ENCODE measurements at places on chromosomes 7 and 10.
A peak's percentile ranks its signal among the peaks of the same experiment; 100 is the strongest.

- peak; percentile 29 for DNase-seq
These were observed 233.0 kb downstream of the PTN start for GRCh38 chr7:137110535-137110934.

DNA sequence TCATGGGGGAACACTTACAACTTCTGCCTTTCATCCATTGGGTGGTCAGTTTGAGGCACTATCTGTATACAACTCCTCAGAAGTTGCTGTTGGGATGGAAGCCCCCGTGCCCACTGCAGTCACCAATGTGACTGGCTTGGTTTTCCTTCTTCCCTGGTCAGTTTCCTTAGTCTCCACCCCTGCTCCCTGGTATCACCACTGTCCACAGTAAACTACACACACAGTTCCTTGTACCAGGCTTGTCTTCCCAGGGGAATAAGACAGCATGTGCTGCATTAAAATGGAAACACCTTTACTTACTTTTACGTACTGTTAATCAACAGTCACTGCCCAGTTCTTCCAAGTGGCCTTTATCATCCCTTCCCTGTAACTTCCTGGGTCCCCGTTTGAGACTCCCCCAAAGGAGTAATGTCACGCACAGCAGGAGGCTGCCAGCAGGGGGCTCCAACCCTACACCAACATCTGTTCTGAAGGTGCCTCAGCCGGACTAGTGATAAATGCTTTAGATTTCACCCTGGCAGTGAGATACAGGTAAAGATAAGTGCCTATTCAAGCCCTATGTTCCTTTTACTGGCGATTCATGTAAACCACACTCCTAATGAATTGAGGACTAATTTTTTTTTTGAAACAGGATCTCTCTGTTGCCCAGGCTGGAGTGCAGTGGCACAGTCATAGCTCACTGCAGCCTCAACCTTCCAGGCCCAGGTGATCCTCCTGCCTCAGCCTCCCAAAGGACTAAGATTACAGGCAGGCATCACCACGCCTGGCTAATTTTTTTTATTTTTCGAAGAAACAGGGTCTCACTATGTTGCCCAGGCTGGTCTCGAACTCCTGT, 45.3 kb upstream of the PIK3AP1 start:
- DNase-seq, result peak; percentile 57

GRCh38 chr10:32790483-32790882, 167.5 kb downstream of the ITGB1 start:
- peak; percentile 36 for DNase-seq

- no peak for DNase-seq
These were observed 307.0 kb downstream of the GATA3 start for GRCh38 chr10:8361510-8361844.

DNA sequence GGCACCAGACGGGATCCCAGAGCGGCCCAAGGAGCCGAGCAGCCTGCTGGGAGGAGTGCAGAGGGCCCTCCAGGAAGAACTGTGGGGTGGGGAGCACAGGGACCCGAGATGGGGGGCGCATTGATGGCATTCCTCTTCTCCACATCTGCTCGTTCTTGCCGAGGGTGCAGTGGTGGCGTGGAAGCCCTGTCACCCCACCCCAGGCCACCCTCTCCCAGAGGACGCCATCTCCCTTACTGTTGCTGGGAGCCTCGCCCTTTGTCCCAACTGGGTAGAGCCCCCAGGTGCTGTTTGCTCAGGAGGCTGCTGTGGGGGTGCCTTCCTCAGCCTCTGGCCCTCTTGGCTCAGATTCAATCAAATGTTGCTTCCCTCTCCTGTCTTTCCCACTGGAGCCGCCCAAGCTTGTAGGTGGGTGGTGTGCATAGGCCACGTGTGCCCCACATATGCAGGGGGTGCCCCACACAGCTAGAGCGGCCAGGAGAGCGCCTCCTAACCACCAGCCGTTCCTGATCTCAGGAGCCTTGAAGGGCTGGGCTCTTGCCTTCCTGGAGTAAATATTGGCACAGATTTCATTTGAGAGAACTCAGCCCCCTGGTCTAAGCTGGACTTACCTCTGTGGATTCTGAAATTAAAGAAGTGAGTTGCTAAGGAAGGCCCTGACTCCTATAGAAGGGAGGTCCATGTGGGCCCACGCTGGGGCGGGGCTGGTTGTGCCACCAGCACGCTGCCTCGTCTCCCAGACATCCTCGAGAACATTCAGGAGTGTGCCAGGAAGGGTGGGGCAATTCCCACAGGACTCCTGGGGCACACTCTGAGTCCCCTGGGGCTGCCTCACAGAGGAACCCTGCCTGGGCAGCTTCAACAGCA, 39.2 kb downstream of the ZNF467 start:
- DNase-seq, result no peak

- DNase-seq, result no peak
These were observed 19.5 kb upstream of the PNLIP start for GRCh38 chr10:116526219-116526618.

DNA sequence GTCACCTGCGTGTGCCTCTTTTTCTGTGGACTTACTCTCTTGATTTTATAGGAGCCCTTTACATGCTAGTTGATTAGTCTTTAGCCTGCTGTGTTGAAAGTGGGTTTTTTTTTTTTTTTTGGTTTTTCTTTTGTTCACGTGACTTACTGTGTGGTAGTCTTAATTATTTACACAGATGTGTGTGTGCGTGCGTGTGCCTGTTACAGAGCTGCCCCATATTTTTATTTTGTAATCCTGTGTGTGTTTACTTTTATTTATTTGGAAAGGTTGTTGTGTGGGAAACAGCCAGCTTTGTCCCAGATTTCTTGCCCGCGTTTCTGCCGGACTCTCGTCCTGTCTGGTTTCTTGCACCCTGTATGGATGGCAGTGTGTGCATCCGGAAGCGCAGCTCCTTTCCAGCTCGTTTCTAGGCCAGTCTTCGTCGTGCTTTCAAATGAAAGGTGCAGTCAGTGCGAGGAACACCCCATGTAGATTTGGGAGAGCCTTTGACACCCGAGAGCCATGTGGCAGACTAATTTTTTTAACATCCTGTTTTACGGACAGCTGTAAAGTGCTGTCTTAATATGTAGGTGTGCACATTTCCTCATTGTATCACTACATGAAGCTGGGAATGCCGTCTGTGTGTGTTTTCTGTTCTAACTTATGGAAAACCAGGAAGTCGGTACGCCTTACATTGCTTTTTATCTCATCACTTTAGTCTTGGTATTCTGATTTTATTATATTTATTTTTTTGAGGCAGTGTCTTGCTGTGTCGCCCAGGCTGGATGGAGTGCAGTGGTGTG, 55.6 kb downstream of the DNAJB6 start:
- DNase-seq, result peak; percentile 42

- no peak for DNase-seq
These were observed 32.0 kb downstream of the CFAP46 start for GRCh38 chr10:132910186-132910880.

- DNase-seq, result no peak
These were observed 64.6 kb downstream of the SNX10 start for GRCh38 chr7:26356229-26356628.

- no peak for DNase-seq
These were observed 21.3 kb downstream of the YKT6 start for GRCh38 chr7:44222074-44222473.

GRCh38 chr10:72593963-72594362, 31.9 kb downstream of the MICU1 start:
- no peak for DNase-seq

DNA sequence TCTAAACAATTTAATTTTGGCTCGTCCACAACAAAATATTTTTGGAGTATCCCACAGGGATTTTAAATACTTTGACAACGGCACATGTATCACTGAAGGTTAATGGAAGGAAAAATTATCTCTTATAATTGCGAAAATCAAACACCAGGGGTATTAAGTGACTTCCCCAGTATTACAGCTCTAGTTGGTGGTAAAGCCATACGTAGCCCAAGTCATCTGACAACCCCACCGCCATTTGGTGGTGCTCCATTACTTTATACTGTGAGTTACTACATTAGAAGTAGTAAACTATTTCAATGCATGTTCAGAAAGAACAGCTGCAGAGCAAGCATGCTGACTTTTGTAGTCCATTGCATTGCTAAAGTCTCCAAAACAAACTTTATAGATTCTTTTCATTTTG, 179.7 kb downstream of the HGF start:
- DNase-seq, result no peak

DNA sequence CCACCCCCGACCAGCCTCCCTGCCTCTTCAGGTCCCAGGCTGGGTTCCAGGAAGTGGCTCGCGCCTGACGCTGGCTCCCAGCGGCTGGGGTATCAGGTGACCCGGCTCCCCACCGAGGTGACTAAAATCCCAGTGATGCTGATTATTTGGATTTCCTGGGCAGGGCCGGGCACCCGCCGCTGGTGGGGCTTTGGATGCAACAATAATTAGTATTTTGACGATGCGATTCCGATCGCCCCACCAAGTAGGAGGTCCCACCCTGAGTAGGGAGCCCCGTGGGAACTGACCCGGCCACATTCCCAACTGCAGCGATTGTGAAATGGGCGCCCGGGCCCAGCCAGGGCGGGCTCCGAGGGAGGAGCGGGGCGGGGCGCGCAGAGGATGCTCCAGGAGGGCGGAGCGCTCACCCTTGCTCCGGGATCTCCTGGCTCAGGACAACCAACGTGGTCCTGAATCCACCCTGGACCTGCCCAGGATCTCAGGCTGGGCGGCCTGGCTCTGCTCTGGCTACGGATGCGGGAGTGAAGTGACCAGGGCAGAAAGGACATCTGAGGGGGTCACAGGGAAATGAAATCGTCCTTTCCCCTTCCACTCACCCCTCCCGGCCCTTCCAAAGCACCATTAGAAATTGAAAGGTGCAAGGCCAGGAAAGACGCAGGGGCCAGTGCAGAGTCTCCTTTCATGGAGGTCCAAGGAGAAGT, 32.6 kb downstream of the DUSP5 start:
- DNase-seq, result peak; percentile 70

GRCh38 chr7:22142572-22142971, 196.9 kb upstream of the CDCA7L start:
- DNase-seq, result no peak

- DNase-seq, result no peak
These were observed 162.1 kb downstream of the TSPAN12 start for GRCh38 chr7:120695848-120696247.

- DNase-seq, result no peak
These were observed 104.4 kb upstream of the FAM3C start for GRCh38 chr7:121500360-121501058.

GRCh38 chr10:99619090-99619800, 994 bp downstream of the SLC25A28 start:
- DNase-seq, result peak; percentile 31

- no peak for DNase-seq
These were observed 325.6 kb downstream of the PHTF2 start for GRCh38 chr7:78124216-78124615.

DNA sequence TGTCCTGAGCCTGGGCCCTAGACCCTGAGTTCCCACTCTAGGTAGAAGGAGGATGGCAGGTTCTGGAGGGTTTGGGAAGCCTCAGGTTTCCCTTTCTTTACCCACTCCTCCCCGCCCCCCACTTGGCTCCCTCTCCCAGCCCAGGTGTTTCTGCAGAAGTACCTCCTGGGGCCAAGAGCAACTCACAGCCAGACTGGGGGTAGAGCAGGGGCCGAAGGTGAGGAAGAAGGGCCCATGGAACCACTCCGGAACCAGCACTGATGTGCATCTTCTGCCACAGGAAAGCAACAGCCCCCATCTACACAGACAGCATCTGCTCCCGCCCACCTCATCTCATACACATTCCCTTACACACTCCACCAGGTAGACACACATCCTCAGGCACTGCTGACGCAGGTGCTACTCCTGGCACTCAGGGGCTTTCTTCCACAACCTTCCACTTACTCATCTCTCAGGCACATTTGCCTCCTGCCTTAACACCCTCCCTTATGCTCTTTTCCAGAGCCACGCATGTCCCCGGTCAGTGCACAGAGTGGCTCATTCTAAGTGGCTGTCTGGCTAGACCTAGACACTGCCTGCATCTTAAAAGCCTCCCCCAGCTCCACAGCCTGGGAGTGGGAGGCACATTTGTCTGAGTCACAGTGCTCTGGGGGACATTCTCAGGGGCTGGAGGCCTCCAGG, 1.8 kb downstream of the EPHB6 start:
- no peak for DNase-seq

GRCh38 chr7:120665068-120665467, 192.9 kb downstream of the TSPAN12 start:
- DNase-seq, result no peak

- peak; percentile 28 for DNase-seq
These were observed 767 bp downstream of the KRIT1 start for GRCh38 chr7:92244808-92245486.

GRCh38 chr7:79930604-79931003, 204.0 kb upstream of the GNAI1 start:
- DNase-seq, result peak; percentile 33

DNA sequence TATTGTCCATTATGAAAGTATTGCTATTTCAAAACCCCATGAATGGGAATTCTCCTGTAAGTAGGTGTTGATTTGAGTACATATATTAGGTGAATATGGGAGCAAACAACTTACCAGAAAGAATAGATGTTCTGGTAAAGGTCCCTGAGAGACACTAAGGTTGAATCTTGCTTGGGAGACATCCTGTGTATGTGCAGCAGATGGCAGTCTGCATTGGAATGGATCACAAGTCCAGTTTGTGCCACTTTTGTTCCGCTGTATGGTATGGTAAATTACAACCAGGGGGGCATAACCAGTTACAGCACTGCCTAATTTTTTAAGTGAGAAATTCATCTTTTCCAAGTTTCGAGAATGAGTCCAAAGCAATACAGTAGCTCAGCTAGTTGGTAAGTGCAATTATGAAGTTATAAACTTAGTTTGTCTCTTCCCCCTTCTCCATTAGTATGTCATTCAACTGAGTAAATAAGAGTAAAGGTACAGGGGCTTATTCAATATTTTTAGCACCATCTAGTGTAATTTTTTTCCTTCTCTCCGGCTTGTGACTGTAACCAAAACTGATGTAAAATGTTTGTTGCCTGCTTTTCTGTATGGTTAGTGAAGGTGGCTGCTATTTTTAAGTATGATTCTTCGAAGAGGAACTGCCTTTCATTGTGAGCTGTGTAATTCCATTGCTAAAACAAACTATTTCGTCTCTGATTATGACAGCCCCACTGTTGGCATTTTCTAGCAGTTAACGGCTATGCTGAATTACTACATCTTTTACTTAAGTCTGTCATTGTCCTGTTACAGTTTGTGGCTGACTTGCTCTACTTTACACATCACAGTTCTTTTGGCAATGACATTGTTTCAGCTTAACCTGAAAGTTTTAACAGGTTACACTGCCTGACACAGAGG, 2.8 kb downstream of the MCU start:
- peak; percentile 66 for DNase-seq

DNA sequence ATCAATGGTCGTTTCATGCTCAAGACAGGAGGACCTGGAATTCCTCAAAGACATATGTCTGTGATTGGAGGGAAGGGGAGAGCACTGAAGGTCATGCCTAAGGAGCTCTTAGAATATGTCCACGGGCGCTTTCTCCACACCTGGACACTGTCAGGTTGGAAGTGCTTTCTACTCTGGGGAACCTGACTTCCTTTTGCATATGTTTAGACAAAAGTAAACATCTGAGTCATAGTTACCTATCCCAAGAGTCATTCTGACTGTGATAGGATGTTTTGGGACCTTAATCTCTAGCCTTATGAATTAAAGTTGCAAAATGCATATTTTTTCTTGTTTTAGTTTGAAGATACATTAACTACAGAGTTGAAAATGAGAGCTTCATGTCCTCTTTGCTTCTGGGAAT, 251.7 kb downstream of the KLF6 start:
- DNase-seq, result no peak

GRCh38 chr10:102229810-102230263, 3.7 kb downstream of the ELOVL3 start:
- peak; percentile 56 for DNase-seq

GRCh38 chr7:117044664-117045063, 91.4 kb downstream of the ST7 start:
- DNase-seq, result no peak

Data from AG10803 (cell line).